Stimulated activated CD4-positive, alpha-beta T cell treated with anti-CD3 and anti-CD28 coated beads, Interleukin-12 subunit alpha, Interleukin-12 subunit beta, amount 100 ng/mL, for 24 hours (primary cell): ENCODE measurements at places on chromosomes 6 and 20.

DNA sequence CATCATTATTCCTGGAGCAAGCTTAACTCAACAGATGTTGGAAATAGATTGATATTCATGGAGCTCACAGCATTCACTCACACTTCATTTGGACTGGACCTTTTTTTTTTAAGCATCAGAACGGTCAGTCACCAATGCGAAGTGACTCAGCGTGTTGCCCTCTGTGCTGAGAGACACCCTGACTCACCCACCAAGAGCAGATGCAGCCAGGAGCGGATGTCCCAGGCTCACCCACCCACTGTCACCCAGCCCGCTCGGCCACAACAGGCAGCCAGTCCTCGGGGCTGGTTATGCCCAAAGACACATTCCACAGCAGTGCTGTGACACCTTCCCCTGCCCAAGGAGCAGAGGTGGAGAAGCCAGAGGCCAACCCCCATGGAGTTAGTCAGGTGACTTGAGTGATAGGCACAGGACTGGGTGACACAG, 15.7 kb downstream of the RNASET2 start:
- DNase-seq: no peak

DNA sequence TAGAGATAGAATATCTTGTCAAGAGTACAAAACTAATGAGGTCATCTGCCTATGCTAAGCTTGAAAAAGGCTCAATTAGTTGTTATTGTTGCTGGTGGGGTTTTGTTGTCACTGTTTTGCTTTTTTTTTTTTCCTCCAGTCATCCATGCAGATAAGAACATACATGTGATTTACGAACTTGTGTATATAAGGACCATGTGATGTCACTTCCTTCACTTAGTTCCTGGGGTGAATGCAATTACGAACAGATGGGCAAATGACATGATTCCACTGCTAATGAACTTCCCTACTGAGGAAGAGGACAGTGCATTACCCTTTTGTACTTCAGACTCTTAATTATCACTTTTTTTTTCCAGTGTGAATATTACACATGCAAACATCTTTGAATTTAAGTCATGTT, 1175.3 kb upstream of the GJE1 start:
- DNase-seq: no peak

- DNase-seq: peak; percentile 15
Measured at GRCh38 chr6:14452567-14453527, 335.3 kb downstream of the CD83 start.

- no peak for DNase-seq
Measured at GRCh38 chr20:24996449-24997377, 4.2 kb upstream of the APMAP start.

DNA sequence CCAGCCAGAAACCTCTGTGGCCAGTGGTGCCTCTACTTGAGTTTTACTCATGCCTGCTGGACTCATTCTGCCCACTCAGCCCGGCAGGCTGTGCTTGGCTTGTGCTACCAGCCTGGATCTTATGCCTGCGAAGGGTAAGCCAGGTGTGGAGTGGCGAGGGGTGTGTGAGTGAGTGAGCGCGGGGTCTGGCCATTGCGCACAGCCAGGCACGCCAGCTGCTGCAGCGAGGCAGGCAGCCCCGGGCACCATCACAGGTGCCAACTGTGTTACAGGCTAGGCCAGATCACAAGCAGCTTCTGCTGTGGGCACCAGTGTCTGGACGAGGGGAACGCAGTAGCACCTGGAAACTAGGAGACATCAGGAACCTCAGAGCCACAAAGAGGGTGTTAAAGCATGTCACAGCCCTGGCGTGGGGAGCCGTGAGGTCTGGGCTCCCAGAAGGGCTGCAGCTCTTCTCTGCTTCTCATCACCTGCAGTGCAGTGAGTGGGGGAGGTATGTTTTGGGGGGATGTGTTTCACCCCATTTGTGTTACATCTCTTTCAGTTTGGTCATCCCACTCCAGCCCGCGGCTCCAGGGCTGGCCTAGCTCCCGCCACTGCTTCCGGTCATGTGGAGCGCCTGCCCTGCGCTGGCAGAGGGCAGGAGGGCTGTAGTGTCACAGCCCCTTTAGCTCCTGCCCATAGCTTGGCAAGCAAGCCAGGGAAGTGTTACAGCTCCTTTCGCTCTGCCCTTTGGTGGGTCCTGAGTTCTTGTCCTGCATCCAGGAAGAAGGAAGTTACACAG, 379.7 kb upstream of the IMPG1 start:
- DNase-seq: no peak

DNA sequence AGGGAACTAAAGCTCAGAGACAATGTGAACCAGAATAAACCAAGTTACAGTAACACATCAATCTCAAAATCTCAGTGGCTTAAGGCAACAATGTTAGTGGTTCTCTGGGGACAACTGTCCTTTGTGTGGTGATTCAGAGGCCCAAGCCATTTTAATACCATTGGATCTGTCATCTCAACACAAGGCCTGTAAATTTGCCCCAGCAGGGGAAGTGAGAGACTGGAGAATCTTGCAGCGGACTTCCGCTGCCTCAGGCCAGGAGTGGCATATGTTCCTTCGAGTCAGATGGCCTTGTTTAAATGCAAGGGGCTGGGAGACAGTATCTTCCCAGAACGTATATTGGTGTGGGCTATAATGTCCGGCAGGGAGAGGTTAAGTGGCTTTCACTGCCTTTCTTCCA, 126.0 kb downstream of the CD83 start:
- DNase-seq: no peak

DNA sequence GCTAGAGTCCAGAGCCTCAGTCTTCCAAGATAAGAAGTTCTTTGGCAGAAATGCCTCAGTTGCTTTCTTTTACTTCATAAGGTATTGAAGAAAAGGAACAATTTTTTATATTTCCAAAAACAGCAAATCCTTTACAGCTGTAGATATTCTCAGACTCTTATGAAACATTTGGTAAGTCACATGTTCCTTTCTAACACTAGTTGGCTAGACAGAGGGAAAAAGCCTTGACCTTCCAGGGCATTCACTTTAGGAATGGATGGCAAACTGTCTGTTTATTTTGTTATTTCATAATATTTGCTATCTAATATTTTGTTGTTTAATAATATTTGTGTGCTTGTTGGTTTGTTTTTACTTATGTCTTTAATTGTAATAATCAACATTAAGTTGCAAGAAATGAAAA, 140.8 kb downstream of the PTPRK start:
- no peak for DNase-seq

GRCh38 chr6:130069485-130069884, 51.1 kb downstream of the L3MBTL3 start:
- DNase-seq: no peak

DNA sequence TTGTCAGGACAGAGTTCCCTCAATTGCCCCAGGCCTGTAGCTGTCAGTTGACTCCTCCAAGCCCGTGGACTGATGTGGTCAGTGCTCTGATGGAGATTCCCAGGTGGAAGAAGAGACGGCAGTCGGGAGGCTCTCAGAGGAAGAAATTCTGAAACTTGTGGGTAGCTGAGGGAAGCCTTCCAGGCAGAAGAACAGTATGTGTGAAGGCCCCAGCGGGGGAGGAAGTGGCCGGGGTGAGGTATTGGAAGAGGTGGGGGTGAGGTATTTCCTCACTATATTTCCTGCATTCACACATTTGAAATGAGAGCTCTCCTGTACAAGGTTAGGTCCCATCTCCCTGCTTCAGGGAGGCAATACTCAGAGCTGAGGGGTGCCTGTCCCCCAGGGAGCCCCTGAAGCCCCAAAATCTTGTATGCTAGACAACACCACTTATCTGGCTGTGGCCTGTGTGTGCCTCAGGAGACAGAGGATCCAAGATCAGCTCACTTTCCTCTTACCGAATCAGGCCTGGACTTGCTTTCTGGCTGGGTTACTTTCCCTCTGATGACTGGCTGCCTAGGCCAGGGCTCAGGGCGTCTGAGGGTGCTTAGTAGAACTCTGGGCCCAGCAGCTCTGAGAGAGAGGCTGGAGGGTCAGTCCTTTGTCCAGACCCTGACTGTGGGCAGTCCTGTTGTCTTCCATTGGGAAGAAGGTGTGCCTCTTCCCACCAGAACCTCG, 49.3 kb upstream of the MYL9 start:
- DNase-seq: peak; percentile 21

DNA sequence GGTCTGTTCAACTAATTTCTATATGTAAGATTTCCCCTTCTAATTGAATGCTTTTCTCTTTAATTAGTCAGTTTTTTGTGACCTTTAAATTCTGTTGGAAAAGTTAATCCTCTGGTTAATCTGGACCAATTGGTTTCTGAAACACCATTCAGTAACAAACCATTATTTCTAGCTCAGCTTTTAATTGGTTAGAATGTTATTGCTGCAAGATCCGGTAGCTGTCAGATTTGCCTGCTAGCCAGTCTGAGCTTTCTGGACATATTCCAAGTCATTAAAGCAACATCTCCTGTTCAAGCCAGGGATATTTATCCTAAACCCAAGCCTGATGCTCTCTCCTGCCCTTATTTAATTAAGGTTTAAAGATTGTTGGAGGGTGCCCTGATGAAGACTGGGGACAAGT, 55.1 kb upstream of the FBXL4 start:
- no peak for DNase-seq

- DNase-seq: no peak
Measured at GRCh38 chr20:33059741-33060390, 6.2 kb downstream of the BPIFB3 start.

DNA sequence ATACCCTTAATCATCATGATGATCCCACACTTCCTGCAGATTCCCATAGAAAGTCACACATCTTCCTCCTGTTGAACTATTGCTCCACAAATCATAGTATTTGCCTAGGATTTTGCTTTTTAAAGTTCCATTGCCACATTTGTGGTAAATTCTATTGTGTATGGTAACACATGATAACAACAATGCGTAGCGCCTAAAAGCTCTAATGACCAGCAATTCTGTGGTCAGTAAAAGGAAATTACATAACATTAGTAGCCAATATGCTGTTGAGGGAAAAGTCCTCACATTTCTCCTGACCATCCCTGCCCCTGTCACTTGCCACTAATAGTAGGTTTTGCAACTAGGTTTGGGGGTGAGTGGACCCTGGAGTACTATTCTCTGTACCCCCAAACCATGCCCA, 31.8 kb upstream of the PDE7B start:
- no peak for DNase-seq

DNA sequence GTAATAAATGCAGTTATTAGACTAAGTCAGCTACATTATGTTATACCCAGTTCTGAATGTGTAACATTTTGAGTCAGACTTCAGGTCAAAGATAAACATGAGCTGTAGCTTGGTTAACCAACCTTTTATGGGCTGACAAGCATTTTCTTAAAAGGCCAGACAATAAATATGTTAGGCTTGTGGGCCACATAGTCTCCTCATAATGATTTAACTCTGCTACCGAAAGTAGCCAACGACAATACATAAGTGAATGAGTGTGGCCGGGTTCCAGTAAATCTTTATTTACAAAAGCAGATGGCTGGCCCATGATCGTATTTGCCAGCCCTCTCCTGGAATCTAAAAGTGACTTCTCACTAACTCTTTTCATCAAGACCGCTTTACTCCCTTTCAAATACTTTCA, 49.9 kb downstream of the ATG5 start:
- DNase-seq: no peak

DNA sequence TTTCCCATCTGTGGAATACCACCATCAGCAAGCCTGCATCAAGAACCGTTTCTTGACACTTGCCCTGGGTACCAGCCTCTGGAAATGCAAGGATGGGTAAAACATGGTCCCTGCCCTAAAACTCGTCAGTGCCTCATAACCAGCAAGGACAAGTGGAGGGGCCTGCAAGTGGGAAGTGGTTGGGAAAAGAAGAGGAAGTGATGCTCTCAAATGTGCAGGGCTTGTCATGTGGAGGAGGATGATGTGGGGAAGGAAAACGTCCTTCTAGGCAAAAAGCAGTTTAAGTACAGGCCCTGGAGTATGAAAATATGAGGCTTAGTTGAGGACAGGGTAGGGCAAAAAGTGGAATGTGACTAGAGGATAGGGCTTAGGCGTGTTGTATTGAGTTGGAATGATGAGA, 19.0 kb downstream of the RREB1 start:
- no peak for DNase-seq

DNA sequence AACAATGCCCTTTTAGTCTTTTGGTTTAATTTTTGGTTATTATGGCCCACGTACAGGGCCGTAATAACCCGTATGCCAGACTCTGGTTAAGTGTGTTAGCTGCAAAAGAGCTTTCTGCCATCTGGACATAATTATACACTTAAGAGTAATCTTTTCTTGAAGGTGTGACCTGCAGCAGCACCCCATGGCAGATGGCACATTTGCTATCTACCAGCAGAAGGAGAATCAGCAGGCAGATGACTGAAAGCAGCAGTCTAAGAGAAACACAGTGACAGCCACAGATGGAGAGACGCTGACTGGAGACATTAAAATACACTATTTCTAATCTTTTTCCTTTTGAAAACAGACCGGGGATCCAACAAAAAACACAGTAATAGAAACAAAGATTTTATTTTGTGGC, 18.7 kb downstream of the ASF1A start:
- DNase-seq: no peak

DNA sequence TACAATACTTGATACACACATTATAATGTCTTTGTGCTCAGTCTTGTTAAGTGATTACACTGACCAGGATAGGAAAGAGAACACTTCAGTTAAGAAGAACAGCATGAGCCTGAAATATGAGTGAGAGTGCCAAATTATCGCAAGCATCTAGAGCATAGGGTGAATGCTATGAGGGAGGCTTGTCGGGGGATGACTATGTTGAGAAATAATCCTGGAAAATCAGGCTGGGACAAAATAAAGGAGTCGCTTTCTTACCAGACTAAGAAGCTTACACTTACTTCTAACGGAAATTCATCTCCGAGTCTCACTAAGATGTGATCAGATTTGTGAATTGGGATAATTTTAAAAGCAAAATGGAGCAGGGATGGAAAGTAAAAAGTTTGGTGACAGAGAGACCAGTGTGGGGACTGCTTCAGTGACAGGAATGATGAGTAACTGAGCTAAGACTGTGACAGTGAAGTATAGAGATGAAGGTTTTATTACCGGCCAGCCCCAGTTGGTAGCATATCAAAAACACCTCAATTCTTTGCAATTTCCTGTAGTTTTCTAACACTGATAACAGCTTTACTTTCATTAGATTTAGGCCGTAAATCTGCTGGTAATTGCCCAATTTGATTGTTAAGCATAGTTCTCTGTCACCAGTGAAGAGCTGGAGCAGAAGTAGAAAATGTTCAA, 48.4 kb upstream of the DEFB112 start:
- no peak for DNase-seq

DNA sequence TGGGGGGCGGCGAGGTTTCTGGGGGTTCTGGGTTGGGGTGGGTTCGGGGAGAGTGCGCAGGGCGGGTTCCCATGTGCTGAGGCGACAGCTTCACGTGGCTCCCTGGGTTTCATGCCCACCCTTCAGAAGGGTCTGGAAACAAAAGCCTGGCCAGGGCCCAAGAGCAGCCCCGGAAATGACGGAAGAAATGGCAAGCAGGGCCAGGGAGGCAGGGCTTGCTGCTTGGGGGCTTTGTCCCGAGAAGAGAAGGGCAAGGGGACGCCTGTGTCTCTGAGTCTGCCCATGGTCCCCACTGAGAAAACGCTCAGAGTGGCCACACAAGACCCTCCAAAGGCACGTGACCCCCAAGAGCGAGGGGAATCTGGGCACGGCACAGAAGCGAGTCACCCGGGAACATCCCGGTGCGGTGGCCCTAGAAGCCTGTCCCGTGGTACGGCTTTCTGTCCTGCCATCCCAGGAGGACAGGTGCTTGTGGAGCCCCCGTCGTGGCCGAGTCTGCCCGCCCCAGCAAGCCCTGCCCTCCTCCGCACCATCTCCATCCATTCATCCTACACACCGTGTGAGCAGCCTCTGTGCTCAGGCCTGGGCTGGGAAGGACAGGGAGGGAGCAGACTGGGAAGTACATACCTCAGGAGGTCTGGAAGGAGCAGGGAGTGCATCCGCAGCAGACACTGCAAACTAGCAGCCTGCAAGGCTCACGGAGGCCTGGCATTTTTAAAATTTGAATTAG, 9.0 kb downstream of the NPEPL1 start:
- DNase-seq: no peak
